ENCODE measurements at places on chromosomes 16 and 17.

DNA sequence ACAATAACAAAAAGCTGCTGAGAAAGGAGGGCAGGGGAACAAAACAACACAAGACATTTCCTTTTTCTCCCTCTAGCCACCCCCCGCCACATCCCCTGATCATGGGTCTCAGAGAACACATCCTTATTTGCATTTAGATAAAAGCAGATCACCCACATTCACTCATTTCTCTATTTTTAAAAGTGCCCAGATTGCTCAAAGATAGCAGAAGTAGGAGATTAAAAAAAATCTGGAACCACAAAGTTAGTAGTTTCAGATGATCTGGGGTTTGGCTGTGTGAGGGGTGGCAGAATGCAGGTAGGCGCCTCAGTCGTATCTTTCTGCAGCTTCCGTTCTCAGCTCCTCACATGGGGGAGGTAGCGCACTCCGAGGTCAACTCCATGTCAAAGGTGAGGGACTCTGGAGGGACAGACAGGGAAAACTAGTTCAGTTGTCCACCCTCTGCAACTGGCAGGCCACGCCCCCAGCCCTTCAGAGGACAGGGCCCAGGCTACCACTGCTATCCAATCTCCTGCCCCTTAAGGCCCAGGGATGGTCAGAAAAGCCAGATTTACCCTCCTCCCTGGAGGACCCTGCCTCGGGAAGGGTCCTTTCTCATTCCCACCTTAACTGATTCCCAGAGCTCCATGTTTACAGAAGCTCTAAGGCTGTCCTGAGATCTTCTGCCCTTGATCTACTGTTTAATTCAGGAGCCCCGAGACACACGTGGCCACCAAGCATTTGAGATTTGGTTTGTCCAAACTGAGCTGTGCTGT, 27.3 kb downstream of the STAT5A start:
- DNase-seq = no peak

DNA sequence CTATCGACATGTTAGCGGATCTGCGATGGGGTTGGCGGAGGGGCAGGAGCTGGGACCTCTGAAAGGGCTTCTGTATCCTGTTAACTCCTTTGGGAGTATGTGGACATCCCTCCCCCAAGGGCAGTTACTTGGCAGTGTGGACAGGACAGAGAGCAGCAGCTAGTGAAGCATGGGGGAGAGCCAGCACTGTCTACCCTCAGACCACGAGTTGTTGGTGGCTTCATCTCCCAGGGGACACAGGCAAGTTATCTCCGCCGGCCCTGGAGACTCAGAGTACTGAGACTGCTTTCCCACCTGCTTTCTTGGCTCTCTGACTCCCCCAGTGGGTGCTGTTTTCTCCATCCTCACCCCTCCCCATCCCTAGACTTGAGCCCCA, 5.3 kb upstream of the GFAP start:
- no peak for DNase-seq

- DNase-seq = no peak
Observed at GRCh38 chr17:32307658-32308057, 34.3 kb downstream of the C17orf75 start.

- no peak for DNase-seq
Observed at GRCh38 chr16:8646326-8647053, 25.0 kb downstream of the METTL22 start.

GRCh38 chr17:70603226-70603625, 433.9 kb downstream of the KCNJ2 start:
- no peak for DNase-seq

Data from AG04450 (cell line).